SK-N-SH (cell line): ENCODE measurements at places on chromosomes 5 and 9. TPM values are rescaled to one million over a fixed set of nuclear protein-coding genes. Genes with fewer than 3 reads are reported as not detected.

The PPIC gene
- 50.6 and 55.1 TPM in 2 replicates for polyA plus RNA-seq

- DNase-seq: no peak
Measured at GRCh38 chr9:125431012-125431305, 169.3 kb downstream of the GAPVD1 start.

DNA sequence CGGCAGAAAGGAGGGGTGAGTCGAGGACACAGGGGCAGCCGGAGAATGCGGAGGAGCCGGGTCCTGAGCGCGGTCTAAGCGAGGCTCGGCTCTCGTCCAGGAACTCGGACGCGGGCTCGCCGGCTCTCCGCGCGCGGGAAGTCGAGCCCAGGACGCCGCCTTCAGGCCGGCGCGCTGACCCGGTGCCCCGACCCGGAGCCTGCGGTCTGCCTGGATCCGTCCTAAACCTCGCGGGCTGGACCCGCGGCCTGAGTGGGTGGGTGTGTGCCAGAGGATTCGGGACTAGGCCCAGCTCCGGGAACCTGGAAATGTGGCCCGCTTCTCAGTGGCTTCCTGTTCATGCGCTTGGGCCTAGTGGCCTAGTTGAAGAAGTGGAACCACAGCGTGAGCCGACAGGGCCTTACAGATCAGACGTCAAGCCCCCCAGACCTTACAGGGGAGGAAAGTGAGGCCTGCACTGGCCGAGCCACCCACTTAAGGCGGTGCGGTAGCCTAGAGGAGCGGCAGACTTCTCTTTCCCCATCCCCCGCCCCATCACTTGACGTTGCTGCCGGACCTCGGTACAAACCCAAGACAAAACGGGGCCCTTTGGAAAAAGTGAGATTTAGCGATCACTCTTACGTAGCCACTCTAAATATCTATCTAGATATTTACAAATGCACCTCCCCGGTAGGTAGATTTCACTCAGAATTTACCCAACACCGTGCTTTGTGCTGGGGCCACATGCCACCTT, 1.2 kb downstream of the CDKN2B-AS1 start:
- peak; percentile 68 for DNase-seq

GRCh38 chr5:59842999-59843398, 50.5 kb downstream of the PDE4D start:
- DNase-seq: no peak

DNA sequence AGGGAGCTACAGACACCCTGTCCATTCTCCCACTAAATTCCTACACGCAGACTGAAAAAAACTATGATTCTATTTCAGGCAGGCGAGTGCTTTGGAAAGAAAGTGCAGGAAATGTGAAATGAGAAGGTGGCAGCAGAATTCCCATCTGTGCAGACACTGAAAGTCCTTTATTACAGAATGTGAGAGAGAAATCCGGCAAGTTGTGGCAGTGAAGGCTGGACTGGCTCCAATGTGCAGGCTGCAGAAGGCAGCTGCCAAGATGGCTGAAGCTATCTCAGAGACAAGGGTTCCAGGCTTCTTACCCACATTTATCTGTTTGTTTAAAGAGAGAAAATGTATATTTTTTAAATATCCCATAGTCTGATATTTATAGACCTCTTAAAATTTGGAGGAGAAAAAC, 161.8 kb upstream of the VLDLR start:
- no peak for DNase-seq

DNA sequence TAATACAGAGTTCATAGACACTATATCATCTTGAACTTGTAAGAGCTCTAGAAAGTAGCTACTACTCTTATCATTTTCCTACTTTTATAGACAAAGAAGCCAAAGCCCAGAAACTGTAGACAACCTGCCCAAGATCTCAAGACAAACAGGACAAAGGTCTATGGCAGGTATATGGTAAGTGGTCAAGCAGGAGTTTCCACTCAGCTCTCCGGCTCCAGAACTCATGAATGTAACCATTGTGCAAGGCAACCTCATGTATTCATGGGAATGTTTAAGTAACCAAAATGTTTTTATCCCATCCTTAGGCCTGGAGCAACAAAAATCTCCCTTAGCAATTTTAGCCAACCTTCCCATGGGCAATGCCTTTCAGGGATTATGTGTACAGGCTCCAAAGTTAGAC, 163.4 kb upstream of the PUM3 start:
- DNase-seq: no peak

DNA sequence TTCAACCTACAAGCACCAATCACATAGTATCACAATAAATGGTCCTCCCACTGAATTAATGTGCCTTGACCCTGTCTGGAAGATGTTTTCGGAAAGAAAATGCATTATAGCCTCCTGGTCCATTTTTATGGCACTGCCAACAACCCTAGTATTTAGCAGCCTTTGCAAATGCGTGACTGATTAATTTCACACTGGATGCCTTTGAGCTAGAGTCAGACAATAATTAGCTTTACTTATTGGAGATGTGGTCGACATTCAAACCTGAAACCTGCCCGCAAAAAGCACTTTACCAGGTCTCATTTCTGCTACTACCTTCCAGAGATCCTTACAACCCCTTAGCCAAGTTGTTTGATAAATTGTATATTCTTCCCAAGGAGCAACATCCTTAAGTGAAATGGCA, 119.3 kb upstream of the DPYSL3 start:
- no peak for DNase-seq

DNA sequence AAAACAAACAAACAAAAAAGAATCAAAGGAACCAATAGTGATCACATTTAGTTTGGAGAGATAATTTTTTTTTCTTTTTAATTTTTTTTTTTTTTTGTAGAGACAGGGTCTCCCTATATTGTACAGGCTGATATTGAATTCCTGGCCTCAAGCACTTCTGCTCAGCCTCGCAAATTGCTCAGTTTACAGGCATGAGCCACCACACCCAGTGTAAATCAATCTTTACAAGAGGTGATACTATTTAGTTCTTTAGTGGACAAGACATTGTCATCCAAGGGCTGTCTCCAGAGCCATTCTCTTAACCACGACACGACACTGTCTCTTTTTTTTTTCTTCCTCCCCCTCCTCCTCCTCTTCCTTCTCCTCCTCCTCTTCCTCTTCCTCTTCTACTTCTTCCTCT, 29.6 kb downstream of the ERAP2 start:
- no peak for DNase-seq
